MCF 10A (cell line): ENCODE measurements at places on chromosomes 1 and 21. TPM values are rescaled to one million over a fixed set of nuclear protein-coding genes. Genes with fewer than 3 reads are reported as not detected.

DNA sequence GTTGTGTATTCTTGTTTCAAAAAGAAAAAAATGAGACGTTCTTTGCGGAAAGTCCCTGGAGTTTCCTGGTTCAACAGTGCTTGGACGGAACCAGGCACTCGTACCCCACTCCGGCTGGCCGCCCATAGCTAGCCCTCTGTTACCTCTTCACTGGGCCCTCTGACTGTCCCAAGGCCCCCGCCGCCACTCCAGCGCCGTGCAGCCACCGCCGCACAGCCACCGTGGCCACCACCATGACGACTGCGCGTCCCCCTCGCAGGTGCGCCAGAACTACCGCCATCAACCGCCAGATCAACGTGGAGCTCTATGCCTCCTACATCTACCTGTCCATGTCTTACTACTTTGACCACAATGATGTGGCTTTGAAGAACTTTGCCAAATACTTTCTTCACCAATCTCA, 9.6 kb downstream of the SNIP1 start:
- no peak for DNase-seq
- no peak overlapping the region for H3K27ac ChIP-seq
- H3K4me3 ChIP-seq: no peak overlapping the region
- H3K4me1 ChIP-seq: peaks cover 3% of the 10 kb centered on the region

- no peak overlapping the region for H3K4me3 ChIP-seq
- no peak overlapping the region for H3K27ac ChIP-seq
- peaks cover 26% of the 10 kb centered on the region for H3K4me1 ChIP-seq
- peaks cover 7% of the 10 kb centered on the region for H3K36me3 ChIP-seq
- H3K27me3 ChIP-seq: no peaks in the 10 kb centered on the region
- DNase-seq: no peak
These were observed 13.5 kb downstream of the ZZZ3 start for GRCh38 chr1:77668924-77669449.

DNA sequence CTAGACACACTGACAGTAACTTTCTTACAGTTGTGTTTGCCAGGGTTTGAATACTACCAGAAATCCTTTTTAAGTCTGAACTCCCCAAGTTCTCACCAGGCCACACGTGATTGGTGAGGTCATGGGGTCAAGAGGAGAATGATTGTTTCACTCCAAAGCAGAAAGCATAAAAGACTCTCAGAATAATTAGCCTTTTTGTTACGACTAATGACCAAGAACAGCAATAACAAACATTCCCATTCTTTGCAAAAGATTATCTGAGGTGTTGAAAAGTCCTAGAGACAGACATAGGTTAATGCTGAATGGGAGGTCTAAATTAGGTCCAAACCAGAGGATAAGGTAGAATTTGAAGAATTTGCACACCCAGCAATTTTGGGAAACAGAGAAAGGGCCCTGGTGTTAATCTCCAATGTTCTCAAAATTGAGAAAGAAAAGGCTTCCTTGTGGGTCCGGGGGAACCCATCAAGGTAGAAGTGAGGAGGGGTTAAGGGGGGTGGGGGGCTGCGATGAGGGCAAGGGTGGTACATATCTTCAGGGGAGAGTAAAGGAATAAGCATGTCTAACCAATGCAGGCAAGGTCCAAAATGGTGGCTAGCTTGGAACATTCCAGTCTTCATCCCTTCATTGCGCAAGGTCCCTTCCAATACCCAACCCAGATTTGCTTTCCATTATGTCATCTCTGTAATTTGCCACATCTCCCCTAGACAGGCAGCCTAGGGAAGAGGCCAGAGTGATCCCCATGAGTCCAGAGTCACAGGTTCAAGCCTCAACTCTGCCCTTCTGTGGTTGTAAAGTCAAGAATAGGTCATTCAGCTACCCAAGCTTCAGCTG, 74.6 kb upstream of the NFIA start:
- H3K4me3 ChIP-seq: no peak overlapping the region
- DNase-seq: no peak
- H3K4me1 ChIP-seq: no peaks in the 10 kb centered on the region
- H3K27ac ChIP-seq: no peak overlapping the region

GRCh38 chr1:244030481-244031040, 20.5 kb upstream of the ZBTB18 start:
- no peak overlapping the region for H3K27ac ChIP-seq
- no peaks in the 10 kb centered on the region for H3K36me3 ChIP-seq
- peaks cover 31% of the 10 kb centered on the region for H3K27me3 ChIP-seq
- no peak overlapping the region for H3K4me3 ChIP-seq
- H3K4me1 ChIP-seq: no peaks in the 10 kb centered on the region
- DNase-seq: no peak

- peaks cover 50% of the 10 kb centered on the region for H3K27me3 ChIP-seq
- no peaks in the 10 kb centered on the region for H3K4me1 ChIP-seq
- H3K4me3 ChIP-seq: no peak overlapping the region
- H3K36me3 ChIP-seq: no peaks in the 10 kb centered on the region
- no peak overlapping the region for H3K27ac ChIP-seq
- DNase-seq: no peak
These were observed 10.9 kb upstream of the GSTM3 start for GRCh38 chr1:109751531-109752260.

DNA sequence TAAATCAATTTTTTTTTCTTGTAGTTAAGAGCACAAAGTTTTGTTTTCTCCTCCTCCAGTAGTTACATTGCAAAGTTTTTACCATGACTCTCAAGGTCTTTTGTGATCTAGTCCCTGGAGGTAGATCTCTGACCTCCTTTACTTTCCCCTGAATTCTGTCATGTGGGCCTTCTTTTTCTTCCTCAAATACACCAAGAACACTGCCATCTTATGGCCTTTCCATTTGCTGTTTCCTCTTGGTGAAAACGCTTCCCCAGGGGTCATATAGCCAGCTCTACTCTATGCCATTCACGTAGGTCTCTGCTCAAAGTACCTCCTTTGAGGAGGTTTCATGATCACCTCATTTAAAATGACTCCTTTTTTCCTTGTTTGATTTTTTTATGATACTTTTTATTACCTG, 2.7 kb downstream of the DDX20 start:
- DNase-seq: no peak
- peak overlapping the region; percentile 10 for H3K4me3 ChIP-seq
- peaks cover 6% of the 10 kb centered on the region for H3K4me1 ChIP-seq
- H3K27me3 ChIP-seq: no peaks in the 10 kb centered on the region
- peaks cover 58% of the 10 kb centered on the region for H3K36me3 ChIP-seq
- no peak overlapping the region for H3K27ac ChIP-seq

- peak overlapping the region; percentile 89 for H3K4me3 ChIP-seq
- peak; percentile 54 for DNase-seq
- peaks cover 46% of the 10 kb centered on the region for H3K36me3 ChIP-seq
These were observed 788 bp upstream of the TXNIP start for GRCh38 chr1:145997016-145997717.

Gene IGSF21
- total RNA-seq: not detected in 2 replicates

Gene SAMD13
- total RNA-seq: 1.2 and 1.3 TPM in 2 replicates

Gene DNASE2B
- total RNA-seq: not detected in 2 replicates

Gene KCNJ15
- total RNA-seq: 2.2 and 2.4 TPM in 2 replicates

Gene SIPA1L2
- total RNA-seq: 15.2 and 18.3 TPM in 2 replicates
